Activated CD8-positive, alpha-beta memory T cell treated with anti-CD3 and anti-CD28 coated beads, Interleukin-2, amount 10 ng/mL, durations not matched to agents 7 days and 5 days (primary cell): ENCODE measurements at places on chromosomes 6 and 20. TPM values are rescaled to one million over a fixed set of nuclear protein-coding genes. Genes with fewer than 3 reads are reported as not detected.

DNA sequence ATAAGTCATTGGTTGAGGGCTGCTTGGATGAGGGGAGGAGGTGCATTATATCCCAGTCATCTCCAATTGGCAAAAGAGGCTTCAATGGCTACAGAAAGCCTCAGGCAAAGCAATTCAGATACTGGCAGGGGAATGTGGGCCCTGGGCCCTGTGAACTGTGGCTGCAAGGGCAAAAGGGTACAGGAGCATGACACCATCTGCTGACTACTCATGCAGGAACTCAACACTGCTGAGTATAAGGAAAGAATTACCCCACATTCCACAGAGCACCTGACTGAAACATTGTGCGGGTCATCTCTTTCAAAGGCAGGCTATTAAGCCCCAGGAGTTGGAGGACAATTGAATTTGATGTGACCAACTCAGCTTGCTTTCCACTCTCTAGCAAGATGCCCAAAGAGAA lies 92.1 kb upstream of the SPTLC3 start:
- DNase-seq: no peak

DNA sequence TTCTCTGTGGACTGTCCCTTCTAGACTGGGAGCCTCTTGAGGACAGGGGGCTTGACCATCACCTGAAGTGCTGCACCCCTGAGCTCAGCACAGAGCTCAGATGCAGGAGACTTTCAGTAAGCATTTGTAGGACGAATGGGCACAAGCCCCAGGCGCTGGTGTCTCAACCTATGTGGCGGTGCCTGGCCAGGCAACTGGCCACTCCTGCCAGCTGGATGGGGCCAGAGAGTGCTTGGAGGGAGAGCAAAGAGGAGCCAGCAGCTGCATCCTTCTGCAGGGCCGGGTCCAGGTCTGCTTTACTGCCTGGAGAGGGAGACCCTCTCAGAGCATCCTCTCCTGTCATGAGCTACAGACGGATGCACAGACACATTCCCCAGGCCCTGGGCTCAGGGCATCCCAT lies 4.5 kb downstream of the PHACTR3 start:
- no peak for DNase-seq

- no peak for DNase-seq
Measured at GRCh38 chr6:39421383-39422225, 99.1 kb upstream of the KCNK16 start.

GRCh38 chr6:157665180-157665579 lies 157.9 kb upstream of the SNX9 start:
- DNase-seq: no peak

DNA sequence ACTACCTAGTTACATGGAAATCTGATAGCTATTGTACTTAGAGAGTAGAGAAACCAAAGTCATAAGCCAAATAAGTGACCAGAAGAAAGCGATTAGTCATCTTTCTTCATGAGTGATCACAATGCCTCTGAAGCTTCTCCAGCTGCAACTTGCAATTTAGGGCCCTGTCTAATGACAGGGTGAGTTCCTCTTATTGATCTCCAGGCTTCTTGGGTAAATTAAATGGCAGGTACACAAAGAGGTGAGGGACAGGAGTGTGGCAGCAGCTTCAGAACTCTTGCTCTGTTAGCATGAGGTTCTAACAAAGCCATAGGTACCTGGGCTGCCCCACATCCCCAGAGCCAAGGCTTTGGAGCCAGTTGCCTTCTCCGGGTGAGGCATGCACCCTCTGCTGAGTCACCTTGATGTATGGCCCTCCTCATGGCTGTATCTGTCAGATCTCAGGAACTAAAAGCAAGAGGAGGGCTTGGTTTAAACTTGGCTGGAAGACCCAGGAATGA lies 60.8 kb downstream of the PRDM1 start:
- DNase-seq: no peak

- no peak for DNase-seq
Measured at GRCh38 chr6:5180636-5181035, 80.1 kb downstream of the LYRM4 start.

DNA sequence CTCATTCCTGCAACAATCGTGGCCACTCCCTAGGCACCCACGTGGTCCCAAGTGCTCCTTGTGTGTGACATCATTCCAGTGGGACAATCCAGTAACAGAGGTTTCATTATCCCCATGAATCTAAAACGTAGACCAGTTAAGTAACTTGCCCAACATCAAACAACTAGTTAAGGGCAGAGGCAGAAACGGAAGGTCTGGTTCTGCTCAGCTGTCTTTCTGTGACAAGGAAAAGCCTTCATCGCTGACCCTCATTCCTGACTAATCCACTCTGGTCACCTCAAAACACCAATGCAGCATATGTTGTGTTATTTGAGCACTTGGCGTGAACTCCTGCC lies 261.4 kb upstream of the JARID2 start:
- no peak for DNase-seq

- no peak for DNase-seq
Measured at GRCh38 chr6:8218861-8219260, 116.5 kb upstream of the EEF1E1 start.

DNA sequence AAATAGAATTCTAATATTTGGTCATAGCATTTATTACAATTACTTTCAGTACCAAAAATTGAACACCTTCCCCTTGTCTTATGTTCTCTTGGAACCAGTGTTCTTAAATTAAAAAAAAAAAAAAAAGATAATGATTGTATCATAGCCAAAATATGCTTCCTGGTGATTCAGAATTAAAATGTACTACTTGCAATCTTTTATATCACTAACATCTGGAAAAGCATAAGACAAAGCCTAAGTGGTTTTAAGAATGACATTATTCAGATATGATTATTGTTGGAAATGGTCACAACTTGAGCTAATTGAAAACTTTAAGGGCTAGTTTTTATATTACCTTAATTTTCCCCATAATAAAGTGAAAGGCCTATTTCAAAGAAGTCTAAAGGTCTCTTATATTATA lies 493.3 kb upstream of the MARCKS start:
- no peak for DNase-seq

DNA sequence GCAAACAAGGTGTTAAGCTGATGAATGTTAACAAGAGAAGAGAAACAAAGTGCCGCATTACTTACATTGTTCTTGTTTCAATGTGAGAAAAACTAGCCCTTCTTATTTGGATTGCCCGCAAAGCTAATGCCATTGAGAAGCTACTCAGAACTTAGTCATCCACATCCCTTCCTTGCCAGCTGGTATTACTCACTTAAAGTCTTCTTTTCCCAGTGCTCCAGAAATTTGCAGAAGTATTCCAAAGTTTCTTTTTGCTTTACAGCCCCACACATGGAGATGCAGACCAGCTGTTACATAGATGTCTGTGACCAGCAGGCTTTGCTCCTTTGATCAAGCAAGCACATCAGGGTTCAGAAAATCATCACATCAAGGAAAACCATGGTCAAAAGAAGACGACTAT lies 529.0 kb downstream of the TBC1D32 start:
- no peak for DNase-seq

DNA sequence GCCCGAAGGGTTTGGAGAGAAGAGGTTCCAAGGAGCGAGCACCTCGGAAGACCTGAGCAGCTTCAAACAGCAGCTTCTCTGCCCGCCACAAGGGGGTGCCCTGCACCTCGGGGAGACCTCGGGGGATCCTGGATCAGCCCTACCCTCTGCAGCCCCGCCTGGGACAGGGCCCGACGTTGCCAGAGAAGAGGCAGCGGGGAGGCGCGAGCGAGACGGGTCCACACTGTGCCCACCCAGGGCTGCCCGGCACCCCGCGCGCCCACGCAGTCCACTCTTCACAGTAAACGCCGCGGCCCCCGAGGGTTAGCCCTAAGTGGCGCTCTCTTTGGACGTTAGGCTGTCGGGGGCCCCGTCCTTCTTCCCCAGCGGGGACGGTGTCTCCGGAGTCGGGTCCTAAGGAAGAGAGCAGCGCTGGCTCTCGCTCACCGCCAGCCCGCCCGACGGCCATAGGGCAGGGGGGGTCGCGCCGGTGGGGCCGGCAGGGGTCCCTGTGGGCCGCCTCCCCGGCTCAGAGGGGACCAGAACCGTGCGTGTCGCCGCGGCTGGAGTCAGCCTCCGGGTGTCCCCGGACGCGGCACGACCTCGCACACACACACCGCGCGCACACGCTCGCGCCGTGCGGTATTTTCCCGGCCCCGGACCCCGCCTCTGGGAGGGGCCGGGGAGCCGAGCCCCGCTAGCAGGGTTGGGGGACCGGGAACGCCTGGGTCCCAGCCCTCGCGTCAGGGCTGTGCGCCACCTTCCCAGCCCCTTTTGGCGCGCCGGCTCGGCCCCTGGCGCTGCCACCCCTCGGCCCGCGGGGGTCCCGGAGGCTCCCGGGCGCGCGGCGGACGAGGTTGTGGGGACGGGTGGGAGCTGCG lies 929 bp downstream of the CDH22 start:
- DNase-seq: peak; percentile 80

- no peak for DNase-seq
Measured at GRCh38 chr20:47724396-47724795, 60.9 kb downstream of the SULF2 start.

DNA sequence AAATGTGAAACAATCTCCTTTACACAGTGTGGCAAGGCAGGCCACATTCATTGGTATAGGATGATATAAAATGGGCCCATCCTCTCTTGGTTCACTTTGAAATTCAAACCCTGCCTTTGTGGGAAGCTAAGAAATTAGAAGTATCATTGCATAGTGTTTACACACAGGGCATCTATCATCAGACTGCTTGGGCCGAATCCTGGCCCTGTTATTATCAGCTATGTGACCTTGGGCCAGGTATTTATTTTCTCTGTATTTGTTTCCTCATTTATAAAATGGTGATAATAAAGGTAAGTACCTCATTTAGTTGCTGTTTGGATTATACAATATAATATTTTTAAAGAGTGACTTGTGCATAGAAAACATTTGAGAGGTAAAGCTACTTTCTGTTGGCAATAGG lies 45.5 kb downstream of the PTPRK start:
- no peak for DNase-seq

DNA sequence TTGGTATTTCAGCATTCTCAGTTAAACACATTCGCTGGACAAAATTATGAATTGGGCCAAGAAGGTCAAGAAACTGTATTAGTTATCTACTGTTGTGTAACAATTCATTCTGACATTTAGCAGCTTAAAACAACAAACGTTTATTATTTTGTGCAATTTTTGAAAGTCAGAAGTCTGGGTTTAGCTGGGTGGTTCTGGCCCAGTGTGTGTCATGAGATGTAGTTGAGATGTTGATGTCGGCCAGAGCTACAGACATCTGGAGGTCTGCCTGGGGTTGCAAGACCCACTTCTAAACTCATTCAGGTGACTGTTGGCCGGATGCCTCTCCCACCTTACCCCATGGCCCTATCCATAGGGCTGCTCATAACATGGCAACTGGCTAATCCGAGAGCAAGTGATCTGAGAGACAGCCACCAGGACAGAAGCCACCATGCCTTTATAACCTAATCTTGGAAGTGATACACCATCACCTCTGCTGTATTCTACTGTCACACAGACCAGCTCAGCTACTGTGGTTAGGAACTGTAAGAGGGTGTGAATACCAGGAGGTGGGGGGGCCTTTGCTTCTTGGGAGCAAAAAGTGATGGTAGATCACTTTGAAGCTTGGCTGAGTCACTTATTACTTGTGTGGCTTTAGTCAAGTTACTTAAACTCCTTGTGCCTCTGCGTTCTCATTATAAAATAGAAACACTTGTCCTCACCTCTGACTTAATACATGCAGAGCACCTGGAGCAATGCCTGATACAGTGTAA lies 217.0 kb upstream of the MYLIP start:
- DNase-seq: peak; percentile 52

DNA sequence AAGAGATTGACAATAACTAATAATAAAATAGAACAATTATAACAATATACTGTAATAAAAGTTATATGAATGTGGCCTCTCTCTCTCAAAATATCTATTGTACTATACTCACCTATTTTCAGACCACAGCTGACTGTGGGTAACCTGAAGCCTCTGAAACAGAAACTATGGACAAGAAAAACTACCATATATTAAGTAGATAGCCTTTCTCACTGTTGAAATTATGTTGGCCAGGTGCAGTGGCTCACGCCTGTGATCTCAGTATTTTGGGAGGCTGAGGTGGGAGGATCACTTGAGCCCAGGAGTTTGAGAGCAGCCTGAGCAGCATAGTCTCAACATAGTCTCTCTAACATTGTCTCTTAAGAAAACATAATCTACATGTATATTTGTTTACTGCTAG lies 89.9 kb downstream of the DOK5 start:
- DNase-seq: no peak

- DNase-seq: no peak
Measured at GRCh38 chr20:57791966-57792365, 82.2 kb upstream of the PMEPA1 start.

- no peak for DNase-seq
Measured at GRCh38 chr20:53162251-53162835, 190.2 kb downstream of the TSHZ2 start.

DNA sequence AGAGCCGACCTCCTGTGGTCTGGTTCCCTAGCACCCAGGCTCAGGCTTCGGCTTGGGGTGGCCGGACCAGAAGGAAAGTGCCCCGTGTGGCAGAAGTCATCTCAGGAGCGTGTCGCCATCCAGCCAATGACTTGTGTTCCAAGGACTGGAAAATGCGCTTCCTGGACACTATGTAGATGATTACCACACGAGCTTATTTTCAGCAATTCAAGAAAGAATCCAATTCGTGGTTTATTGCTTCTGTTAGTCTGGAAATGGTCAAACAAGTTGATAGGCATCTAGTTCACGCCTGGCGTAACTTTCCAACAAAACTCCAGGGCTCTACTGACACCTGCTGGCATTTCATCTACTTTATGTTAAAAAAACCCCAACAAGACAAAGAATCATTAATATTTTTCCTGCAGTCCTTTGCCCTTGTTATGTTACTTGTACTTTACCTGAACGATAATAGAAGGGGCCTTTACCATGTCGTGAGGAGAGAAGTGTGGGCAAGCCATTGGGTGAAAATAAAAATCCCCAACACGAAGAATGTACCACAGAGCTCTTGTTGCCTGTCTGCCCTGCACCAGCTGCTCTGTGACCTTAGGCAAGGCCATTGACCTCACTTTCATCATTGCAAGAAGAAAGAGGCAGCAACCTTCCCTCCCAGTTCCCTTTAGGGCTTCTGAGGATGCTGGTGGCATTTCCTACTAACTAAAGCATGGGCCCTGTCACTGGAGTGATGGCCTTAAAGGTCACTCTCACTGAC lies 154.7 kb upstream of the LAMP5 start:
- no peak for DNase-seq

The TAGAP gene
- total RNA-seq: 44.8 TPM

The SYCP2L gene
- total RNA-seq: 0.64 TPM

The SLA2 gene
- 140 TPM for total RNA-seq

The GTSF1L gene
- 0.28 TPM for total RNA-seq

The ANGPT4 gene
- total RNA-seq: not detected

The TBX18 gene
- not detected for total RNA-seq

The OLIG3 gene
- total RNA-seq: 0.18 TPM

The ADTRP gene
- total RNA-seq: 2.0 TPM

The PAX1 gene
- total RNA-seq: not detected
